ENCODE measurements at places on chromosomes 2 and 18. TPM values are rescaled to one million over a fixed set of nuclear protein-coding genes. Genes with fewer than 3 reads are reported as not detected.

- no peak for DNase-seq
These were observed 56.1 kb upstream of the C2orf15 start for GRCh38 chr2:99085421-99085820.

GRCh38 chr2:28976584-28976983, 4.5 kb upstream of the TOGARAM2 start:
- no peak for DNase-seq

- DNase-seq: no peak
These were observed 144.8 kb upstream of the GULP1 start for GRCh38 chr2:188146888-188147287.

MOGAT1 gene
- not detected for polyA plus RNA-seq

- DNase-seq: no peak
These were observed 11.9 kb upstream of the OXER1 start for GRCh38 chr2:42775810-42776209.

DNA sequence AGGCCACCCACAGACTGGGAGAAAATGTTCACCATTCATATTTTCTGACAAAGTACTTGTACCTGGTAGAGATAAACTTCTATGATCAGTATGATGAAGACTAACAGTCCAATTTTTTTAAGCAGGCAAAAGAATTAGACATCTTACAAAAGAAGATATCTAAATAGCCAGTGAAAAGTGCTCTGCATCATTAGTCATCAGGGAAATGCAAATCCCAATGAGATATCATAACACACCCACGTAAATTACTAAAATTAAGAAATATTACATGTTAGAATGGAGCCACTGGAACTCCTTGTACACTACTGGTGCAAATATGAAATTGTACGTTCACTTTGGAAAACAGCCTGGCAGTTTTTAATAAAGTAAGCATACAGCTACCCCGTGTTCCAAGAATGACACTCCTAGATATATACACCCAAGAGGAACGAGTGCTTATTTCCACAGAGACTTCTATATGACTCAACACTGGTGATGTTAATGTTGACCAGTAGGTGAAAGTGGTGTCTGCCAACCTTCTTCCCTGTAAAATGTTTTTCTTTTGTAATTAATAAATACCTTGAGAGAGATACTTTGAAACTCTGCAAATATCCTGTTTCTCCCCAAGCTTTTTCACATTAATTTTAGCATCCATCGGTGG, 80.3 kb downstream of the NPAS2 start:
- DNase-seq: no peak

DNA sequence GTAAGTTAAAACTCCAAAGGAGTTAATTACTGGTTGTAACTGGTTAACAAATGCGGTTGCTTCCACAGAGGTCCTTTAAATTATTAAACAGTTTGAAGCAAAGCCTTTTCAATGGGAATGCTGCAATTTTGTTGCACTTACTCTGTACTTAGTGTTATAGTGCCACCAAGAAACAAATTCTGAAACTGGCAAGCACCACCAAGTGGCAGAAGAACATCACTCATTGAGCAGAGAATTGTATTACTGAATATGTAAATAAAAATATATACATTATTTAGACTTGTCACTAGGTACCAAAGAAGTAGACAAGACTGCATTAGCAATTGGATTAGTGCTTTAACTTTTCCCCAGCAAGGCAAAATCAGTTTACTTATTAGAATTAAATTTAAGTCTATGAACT, 2.6 kb upstream of the TMEFF2 start:
- DNase-seq: no peak

GRCh38 chr2:106187273-106187891, 6.7 kb downstream of the UXS1 start:
- no peak for DNase-seq

DNA sequence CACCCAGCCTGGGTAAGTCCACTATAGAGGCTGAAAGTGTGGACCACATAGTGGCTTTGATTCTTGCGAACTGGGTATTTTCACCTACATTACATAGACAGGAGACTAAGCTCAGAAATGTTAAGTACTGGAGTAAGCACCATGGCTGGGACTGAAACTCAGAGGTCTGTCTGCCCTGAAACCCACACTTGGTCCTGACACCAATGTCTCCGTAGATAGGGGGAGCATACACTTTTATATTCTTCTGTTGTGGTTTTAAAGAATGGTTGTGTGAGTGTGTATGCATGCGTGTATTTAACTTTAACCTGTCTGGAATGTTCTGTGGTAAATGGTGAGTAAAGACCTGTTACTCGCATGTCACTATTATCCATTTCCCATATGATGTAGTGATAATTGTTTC, 10.3 kb upstream of the NPPC start:
- no peak for DNase-seq

GRCh38 chr18:3710712-3711301, 260.8 kb downstream of the TGIF1 start:
- no peak for DNase-seq

- DNase-seq: no peak
These were observed 1492.5 kb upstream of the TMEFF2 start for GRCh38 chr2:193687195-193687594.

- DNase-seq: no peak
These were observed 2.9 kb upstream of the DGKD start for GRCh38 chr2:233351423-233351822.

DNA sequence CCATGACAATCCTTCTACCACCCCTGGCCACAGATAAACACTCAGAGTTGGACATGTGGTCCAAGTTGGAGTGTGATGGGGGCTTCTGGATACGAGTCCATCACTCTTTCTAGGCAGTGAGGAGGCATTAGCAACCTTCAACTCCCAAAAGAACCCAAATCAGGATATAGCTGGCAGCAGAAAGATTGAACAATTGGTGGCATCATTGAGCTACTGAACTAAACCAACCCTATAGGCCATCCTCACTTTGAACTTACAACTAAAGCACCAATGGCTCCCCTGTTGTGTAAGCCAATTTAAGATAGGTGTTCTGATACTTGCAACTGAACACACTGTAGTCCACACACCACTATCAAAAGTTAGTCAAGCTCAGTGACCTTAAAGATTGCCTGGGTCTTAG, 24.0 kb upstream of the MARCO start:
- DNase-seq: no peak

GRCh38 chr18:2360861-2361260, 210.4 kb downstream of the METTL4 start:
- no peak for DNase-seq

NAT8 gene
- polyA plus RNA-seq: not detected

GRCh38 chr2:181904022-181904632, 12.6 kb downstream of the ITPRID2 start:
- DNase-seq: peak; percentile 22

OTOF gene
- 0.34 TPM for polyA plus RNA-seq

KCNJ13 gene
- polyA plus RNA-seq: not detected

- DNase-seq: no peak
These were observed 207.2 kb downstream of the ZBTB7C start for GRCh38 chr18:48202006-48202348.

- DNase-seq: no peak
These were observed 53.8 kb upstream of the PSME4 start for GRCh38 chr2:54024576-54024975.

DNA sequence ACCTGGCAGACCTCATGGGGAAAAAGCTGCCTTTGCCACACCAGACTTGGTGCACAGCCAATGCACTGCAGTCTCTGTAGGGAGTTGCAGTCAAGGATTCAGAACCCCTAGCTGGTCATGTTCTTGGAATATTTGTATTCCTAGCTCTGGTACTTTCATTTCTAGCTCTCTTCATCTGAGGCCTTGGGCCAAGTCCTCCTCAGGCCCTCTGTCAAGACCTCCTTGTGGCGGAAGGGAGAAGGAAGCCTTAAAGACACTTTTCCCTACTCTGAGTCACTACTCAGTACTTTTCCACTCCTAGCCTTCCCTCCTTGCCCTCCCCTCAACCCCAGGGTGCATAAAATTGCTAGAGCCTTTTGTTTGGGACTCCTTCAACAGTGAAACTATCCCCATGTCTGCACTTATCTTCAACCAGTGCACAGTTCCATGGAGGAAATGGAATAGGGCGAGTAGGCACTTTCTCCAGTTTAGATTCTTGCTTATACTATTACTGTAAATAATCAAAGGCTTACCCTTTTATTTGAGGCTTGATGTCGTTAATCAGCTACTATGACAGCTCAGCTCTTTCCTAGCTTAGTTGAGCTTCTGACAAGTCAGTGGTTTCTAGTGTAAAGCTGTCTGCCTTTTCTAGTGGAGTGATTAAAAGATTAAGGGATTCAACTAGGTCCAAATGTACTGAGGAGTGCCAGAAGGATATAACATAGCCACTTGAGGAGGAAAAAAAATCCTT, 15.8 kb downstream of the M1AP start:
- DNase-seq: no peak

CYP27C1 gene
- not detected for polyA plus RNA-seq

DNA sequence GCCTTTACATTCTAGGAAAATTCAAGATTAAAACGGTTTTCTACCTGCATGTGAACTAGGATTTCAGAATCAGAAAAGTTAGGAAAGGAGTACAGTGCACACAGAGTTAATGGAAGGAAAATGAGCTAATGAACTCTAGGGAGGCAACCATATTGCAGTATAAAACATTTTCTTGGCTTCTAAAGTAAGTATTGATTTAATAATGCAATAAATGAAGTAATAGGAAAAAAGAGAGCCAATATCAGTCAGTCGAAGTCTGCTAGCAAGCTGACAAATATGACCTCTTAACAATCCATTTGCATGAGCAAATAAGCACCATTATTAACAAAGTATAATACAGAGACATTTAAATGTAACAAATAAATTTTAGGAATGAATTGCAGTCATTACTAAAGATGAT, 80.2 kb upstream of the COL3A1 start:
- DNase-seq: no peak

DSEL gene
- polyA plus RNA-seq: not detected

DNA sequence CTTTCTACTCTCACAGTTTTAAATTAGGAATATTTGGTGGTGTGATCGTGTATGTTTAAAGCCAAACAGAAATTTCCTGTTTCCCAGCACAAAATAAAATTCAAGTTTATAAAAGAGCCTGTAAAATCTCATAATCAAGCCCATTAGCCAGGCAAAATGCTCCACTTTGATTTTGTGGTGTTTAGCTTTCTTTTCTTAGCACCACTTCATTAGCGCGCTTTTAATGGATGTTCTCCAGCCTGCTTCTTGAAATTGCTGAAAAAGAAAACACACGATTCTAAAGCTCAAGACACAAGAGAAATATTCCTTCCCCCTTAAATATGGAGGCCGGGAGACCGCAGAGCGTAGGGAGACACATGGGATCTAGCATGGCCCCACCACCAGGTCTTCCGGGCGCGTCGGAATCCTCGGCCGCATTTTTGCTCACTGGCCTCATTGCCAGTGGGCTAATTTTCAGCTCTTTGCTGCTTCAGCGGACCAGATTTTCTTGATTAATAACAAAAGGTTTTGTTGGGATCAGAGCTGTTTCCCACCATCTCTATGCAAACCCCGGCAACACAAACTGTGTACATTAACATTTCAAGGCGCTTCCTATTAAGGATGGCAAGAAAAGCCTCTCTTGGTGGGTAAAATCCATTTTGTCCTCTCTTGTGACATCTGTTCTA, 40.4 kb upstream of the ID2 start:
- DNase-seq: no peak

DNA sequence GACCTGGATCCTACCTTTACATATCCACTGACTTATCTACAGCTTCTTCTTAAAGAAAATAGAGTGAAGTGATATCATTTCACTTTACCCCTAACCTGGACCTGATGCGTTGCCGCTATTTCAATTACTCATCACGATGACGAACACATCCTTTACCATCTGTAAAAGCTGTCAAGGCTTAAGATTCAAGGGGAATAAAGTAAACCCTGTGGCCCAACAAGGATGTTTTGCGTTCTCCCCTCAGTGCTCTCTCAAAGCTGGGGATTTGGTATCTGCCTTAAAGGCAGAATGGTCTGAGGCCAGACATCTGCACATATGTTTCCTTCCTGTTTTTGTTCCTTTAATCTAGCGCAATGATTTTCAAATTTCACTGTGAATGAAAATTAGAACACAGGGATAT, 100.1 kb upstream of the KLF7 start:
- DNase-seq: no peak

GRCh38 chr18:36316246-36316645, 18.7 kb downstream of the FHOD3 start:
- DNase-seq: no peak

RANBP2 gene
- 3.4 TPM for polyA plus RNA-seq

- DNase-seq: no peak
These were observed 132.9 kb downstream of the SOCS6 start for GRCh38 chr18:70421471-70422390.

TCF23 gene
- not detected for polyA plus RNA-seq

GRCh38 chr2:11559786-11560155, 25.9 kb downstream of the GREB1 start:
- no peak for DNase-seq

- DNase-seq: no peak
These were observed 14.1 kb downstream of the SLC4A3 start for GRCh38 chr2:219641390-219642068.

FBXO41 gene
- polyA plus RNA-seq: 1.2 TPM
